ENCODE measurements at places on chromosomes 7 and 10.

DNA sequence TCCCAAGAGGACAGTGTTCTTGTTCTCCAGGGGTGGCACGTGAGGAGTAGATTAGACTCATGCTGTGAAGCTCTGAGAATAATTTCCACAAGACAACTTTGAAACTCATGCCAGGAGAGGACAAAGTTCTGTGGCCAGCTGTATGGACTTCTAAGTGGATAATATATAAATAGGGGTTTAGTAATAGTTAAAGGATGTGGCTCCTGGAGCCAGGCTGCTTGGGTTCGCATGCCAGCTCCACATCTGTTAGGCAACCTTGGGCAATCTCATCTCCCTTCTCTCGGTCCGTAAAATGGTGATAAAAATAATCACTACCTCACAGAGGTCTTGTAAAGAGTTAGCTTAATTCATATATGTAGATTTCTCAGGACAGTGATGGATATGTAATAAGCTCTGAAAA, 35.8 kb downstream of the ACSL5 start:
- no peak for DNase-seq

GRCh38 chr10:3616880-3617279, 168.1 kb downstream of the KLF6 start:
- no peak for DNase-seq

DNA sequence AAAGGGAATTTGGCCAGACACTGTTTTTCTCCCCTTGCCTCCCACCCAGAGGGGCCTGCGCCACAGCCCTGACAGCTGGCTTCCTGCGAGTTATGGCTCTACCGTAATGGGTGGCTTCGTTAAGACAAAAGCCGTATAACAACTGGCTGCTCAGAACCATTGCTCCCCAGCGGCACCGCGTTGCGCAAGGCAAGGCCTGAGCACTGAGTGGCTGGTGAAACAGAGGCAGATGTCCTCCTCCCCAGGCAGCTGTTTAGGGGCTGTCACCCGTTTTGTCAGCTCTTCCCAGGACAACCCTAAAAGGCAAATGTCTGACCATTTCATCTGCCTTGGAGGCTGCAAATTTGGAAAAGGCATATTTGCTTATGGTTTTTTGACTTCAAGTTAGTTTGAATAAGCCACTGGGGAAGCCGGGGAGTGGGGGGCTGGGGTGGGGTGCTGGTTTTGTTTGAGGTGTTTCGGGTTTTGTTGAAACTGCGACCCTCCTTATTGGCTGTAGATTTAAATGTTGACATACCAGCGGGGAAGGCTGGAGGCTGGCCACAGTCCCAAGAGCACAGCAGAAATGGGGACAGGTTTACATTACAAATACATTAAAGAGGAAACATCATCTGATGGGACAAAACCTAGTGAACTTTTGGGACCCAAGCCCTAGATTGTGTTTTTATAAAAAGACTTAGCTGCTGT, 681 bp upstream of the SPOCK2 start:
- DNase-seq, result no peak

DNA sequence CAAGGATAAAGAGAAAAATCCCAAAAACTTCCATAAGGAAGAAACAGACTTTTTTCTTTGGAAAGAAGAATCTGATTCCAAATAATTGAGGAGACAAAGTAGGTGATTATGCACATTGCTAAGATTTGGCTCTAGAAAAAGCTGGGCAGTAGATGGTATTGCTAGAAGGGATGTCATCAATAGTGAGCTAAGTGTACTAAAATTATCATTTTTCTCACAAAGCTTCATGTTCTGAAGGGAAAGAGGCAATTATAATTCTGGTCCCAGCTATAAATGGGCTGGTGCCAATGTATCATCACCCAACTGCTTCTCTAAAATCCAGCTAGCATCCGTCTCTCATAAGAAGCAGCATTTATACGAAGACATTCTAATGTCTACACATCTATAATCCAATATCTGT, 23.9 kb downstream of the STEAP1 start:
- DNase-seq, result no peak

DNA sequence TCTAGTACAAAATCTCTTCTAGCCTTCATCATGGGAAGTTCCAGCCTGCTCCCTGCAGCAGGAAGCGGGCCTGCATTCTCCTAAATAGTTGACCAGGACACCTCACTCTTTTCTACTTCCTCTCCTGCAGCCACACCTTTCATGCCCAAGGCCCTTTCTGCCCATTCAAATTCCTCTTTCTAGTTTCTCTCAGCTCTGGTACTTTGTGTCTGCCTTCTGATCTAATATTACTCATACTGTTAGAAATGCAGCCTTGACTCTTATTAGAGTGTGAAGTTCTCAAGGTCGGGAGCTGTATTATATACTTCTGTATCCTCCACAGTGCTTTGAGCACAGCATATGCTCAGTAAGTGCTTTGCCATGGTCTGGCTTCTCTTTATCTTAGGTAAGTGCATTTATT, 103.1 kb downstream of the PRKCQ start:
- DNase-seq, result no peak
